ENCODE measurements at places on chromosomes 2 and 18.

DNA sequence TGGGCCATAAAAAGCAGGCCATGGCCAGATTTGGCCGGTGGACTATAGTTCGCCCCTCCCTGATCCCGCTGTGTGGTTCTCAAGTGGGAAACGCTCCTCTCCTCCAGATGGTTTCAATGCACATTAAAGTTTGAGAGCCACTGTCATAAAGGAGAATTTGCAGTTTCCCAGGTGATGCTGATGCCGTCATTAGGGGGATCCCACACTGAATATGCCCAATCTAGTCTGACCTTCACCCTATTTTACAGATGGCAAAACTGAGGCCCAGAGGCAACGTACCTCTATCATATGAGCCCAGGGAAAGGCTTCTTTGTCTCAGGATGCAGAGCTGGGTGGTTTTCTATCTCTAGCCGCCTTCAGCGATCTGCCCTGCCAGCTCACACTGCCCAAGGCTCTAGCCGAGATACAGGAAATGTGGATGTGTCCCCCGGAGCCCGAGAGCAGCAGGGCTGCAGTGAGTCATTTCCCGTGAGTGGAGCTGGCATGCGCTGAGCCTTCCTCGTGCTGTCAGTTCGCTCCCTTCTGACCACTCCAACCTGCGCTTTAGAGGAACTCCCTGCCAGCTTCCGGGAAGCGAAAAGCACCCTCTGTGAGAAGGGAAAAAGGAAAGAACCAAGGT, 116.2 kb downstream of the SMAD7 start:
- H3K4me1 ChIP-seq, result peaks cover 73% of the 10 kb centered on the region
- H3K4me3 ChIP-seq, result peak overlapping the region; percentile 84
- no peaks in the 10 kb centered on the region for H3K27me3 ChIP-seq

- H3K4me1 ChIP-seq, result no peaks in the 10 kb centered on the region
- no peak for DNase-seq
- peaks cover 3% of the 10 kb centered on the region for H3K36me3 ChIP-seq
- H3K27me3 ChIP-seq, result no peaks in the 10 kb centered on the region
Measured at GRCh38 chr2:73436019-73436418, 50.4 kb downstream of the ALMS1 start.

- no peak for DNase-seq
- no peaks in the 10 kb centered on the region for H3K36me3 ChIP-seq
- no peak overlapping the region for H3K27ac ChIP-seq
- no peak overlapping the region for H3K4me3 ChIP-seq
- no peaks in the 10 kb centered on the region for H3K27me3 ChIP-seq
- no peaks in the 10 kb centered on the region for H3K4me1 ChIP-seq
Measured at GRCh38 chr2:199223791-199224190, 233.9 kb downstream of the SATB2 start.

DNA sequence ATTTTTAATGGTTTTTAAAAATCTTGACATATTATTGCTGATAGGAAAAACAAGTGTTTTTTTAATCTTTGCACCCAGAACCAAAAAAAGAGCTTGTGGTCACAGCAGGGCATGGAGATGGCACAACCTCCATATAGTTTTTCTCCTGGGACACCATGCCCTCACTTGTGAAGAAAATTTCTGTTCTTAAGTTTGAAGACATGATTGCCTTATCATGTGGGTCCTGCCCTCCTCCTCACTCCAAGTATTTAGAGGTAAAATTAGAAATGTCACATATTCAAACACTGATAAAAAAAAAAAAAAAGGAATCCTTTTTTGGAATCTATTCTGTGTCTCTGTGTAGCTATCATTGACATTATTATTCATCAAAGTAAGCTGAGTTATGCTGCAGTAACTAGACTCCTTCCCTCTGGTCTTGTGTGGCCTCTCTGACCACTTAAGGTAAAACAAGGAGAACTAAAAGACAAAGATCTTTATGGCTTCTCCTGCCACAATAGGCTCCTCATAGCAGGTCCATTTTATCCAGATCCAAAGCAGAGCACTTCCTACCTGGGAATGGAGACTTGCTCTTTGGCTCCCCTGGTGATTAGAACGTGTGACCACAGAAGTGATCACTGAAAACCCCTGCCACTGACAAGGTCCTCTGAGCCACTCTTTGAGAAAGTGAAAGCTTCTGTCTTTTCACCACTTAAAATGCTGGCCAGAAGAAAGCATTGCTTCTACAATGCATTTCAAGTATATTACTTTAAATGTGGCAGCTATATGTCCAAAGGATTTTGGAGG, 19.8 kb downstream of the ADD2 start:
- no peak overlapping the region for H3K27ac ChIP-seq
- peaks cover 3% of the 10 kb centered on the region for H3K36me3 ChIP-seq
- DNase-seq, result no peak
- H3K4me3 ChIP-seq, result no peak overlapping the region
- peaks cover 6% of the 10 kb centered on the region for H3K4me1 ChIP-seq

DNA sequence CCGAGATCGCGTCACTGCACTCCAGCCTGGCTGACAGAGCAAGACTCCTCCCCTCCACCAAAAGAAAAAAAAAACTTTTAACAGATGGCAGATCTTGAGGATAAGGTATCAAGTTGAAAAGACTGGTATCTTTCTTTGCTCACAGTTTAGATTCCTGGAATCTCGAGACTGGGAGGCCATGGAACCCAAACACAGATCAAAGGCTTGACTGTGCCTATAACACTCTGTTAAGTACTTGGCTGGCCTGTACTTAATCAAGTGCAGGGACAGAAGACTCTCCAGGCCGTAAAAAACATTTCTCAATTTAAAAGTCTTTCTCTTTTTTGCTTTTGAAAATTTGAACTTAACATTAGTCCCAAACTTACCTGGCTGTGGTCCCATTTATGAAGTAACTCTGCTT, 107.1 kb upstream of the ZNF516 start:
- DNase-seq, result no peak
- H3K36me3 ChIP-seq, result no peaks in the 10 kb centered on the region
- no peak overlapping the region for H3K27ac ChIP-seq
- peaks cover 11% of the 10 kb centered on the region for H3K27me3 ChIP-seq

DNA sequence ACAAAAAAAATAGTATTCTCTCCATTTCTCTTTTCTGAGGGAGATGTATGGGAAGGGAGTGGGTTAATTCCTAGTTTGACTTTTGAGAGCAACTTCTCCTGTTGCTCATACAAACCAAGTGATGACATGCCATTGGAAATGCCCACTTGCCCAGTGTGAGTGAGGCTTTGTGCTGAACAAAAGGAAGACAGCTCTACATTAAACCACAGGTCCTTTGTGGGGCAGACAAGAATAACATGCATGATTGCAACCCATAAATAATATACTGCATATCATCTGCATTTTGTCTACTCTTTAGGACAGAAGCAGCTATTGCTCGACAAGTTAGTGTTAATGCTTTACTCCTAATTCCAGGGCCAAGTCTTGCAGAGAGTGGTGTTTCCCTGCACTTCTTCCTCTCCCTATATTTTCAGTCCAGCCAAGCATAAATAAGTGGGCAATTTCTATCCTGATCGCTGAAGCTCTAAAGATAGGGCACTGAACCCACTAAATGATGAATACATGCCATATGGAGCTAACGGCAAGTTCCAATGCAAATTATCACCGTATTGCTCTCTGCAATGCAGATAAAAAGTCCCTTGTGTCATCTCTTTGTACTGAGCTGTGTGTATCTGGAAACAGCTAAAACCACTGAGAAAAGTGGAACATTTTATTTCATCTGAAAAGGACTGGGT, 19.4 kb upstream of the EHBP1 start:
- peaks cover 39% of the 10 kb centered on the region for H3K27me3 ChIP-seq
- H3K27ac ChIP-seq, result no peak overlapping the region
- DNase-seq, result no peak
- no peaks in the 10 kb centered on the region for H3K36me3 ChIP-seq

DNA sequence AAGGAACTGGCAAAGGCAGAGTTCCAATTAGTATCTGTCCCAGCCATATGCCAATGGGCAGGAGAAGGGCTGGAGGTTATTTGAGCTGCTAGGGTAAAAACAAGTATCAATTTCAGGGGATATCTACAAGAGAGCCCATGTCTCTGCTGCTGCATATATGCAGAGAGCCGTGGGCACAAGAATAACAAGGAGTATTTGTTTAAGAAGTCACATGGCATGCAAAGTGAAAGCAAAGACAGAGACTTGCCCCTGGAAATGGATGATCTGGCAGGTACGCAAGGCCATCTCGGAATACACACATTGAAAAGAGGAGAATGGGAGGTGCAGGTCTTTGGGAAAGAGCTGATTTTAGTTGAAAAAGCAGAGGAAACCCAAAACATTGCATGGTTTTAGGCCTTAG, 170.6 kb downstream of the EVA1A start:
- no peak overlapping the region for H3K4me3 ChIP-seq
- H3K27me3 ChIP-seq, result no peaks in the 10 kb centered on the region
- H3K4me1 ChIP-seq, result no peaks in the 10 kb centered on the region
- H3K36me3 ChIP-seq, result no peaks in the 10 kb centered on the region
- no peak overlapping the region for H3K27ac ChIP-seq
- no peak for DNase-seq

GRCh38 chr18:55787536-55788073, 199.6 kb upstream of the TCF4 start:
- H3K27ac ChIP-seq, result no peak overlapping the region
- peaks cover 21% of the 10 kb centered on the region for H3K27me3 ChIP-seq
- peaks cover 2% of the 10 kb centered on the region for H3K36me3 ChIP-seq

DNA sequence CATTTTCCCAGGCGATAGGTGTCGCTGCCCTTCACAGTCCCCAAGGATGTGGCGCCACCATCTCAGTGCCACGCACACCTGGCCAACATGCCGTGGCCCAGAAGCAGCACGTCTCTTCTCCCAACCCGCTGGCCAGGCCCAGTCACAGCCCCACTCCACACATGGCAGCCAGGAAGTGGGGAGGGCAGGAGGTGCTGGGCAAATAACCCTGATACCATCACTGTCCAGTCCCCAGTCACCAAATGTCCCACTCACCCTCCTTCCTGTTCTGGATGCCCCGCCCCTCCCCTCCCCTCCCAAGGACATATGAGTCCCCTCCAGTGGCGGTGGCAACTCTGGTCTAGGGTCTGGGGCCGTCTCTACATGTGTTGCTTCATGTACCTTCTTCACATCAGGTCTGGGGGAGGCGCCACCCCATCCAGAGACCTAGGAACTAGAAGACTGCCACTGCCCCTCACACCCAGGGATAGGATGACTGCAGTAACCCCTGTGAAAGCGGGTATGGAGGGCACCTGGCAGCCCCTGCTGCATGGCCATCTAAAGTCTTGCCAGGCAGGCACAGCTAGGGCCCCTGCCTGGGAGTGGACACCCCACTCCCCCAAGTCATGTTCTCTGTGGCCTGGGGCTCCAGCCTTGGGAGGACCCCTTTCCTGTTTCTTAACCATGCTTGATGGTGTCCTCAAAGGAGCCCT, 7.3 kb upstream of the CAPN10 start:
- H3K4me1 ChIP-seq, result peaks cover 42% of the 10 kb centered on the region
- DNase-seq, result no peak
- H3K27ac ChIP-seq, result peak overlapping the region; percentile 68
- no peaks in the 10 kb centered on the region for H3K27me3 ChIP-seq
- peak overlapping the region; percentile 33 for H3K4me3 ChIP-seq

DNA sequence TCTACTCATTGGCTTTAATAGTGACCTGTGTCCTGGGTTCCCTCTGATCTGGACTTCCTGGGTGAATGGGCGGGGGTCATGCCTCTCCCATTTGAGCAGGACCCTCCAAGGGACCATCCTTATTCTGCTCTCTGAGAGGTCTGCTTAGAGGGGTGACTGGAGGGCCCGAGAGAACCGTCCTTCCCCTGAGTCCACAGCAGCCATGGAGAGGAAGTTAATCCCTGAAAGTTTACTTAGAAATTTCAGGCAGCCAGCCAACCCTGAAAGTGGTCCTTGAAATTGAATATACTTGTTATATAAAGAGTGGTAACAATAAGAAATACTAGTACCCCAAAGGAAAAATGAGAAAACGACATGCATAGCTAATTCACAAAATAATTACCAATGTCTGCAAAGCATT, 226.1 kb downstream of the DYSF start:
- H3K27ac ChIP-seq, result no peak overlapping the region
- peaks cover 6% of the 10 kb centered on the region for H3K27me3 ChIP-seq
- H3K36me3 ChIP-seq, result no peaks in the 10 kb centered on the region

DNA sequence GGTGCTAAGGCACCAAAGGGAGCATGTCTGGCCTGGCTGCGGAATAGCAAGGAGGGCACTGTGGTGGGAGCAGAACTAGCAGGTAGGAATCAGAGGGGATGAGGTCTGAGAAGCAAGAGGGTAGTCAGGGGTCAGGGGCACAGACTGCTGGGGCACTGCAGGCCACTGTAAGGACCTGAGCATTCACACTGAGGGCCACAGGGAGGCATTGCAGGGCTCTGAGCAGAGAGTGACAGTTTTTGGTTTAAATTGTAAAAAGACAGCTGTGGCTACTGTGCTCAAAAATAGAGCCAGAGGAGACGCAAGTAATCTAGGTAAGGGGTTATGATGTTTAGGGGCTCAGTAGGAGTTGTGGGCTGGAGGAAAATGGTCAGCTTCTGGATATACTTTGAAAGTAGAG, 41.5 kb downstream of the ARHGAP25 start:
- peak overlapping the region; percentile 88 for H3K4me3 ChIP-seq
- peak overlapping the region; percentile 27 for H3K27ac ChIP-seq

DNA sequence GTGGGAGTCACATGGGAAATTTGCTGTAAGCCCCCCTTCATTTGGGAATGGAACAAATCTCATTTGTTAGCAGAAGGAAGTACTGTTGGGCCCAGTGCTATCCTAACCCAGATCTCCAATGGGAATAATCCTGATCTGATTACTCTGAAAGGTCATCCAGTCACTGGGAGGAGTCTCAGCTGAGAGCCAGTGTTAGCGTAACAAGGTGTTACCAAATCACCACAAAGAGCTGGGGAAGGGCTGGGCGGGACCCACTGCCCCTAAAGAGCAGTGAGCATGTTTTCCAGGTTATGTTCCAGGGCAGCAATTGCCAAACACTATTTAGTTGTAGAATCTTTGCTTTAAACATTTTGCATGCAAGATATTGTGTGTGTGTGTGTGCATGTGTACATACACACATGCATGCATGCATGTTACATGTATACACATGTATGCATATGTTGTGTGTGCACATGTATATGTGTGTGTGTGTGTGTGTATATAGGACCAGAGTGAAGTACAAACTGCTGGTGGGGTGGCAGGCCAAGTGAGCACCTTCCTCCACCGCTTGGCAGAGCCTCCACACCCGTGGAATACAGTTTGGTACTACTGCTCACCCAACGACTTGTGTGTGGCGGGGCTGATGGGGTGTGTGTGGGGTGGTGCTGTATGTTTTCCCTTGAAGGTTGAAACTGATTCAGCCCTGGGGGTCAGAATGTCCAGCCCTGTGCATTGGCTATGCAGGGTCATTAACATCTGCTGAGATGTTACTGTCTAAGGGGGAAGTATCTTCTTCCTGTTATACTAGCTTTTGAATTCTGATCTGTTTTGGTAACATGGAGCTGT, 15.2 kb downstream of the INPP5D start:
- H3K36me3 ChIP-seq, result peaks cover 28% of the 10 kb centered on the region
- H3K4me1 ChIP-seq, result peaks cover 24% of the 10 kb centered on the region
- H3K4me3 ChIP-seq, result no peak overlapping the region
- no peak overlapping the region for H3K27ac ChIP-seq
- no peaks in the 10 kb centered on the region for H3K27me3 ChIP-seq
